ENCODE measurements at places on chromosomes 2 and 18.

- DNase-seq = no peak
Observed at GRCh38 chr2:204187229-204188083, 250.9 kb downstream of the ICOS start.

- DNase-seq = peak; percentile 50
Observed at GRCh38 chr2:19868701-19869580, 32.8 kb downstream of the TTC32 start.

DNA sequence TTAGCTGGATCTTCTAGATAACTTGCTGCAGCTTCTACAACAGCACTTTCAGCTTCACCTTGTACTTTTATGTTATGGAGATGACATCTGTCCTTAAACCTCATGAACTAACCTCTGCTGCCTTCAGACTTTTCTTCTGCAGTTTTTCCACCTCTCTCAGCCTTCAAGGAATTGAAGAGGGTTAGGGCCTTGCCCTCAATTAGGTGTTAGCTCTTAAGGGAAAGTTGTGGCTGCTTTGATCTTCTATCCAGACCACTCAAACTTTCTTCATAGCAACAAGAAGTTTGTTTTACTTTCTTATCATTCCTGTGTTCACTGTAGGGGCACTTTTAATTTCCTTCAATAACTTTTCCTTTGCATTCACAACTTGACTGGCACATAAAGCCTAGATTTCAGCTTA lies 52.3 kb downstream of the ARHGAP15 start:
- DNase-seq = no peak

GRCh38 chr2:239926587-239927232 lies 98.4 kb downstream of the NDUFA10 start:
- DNase-seq = peak; percentile 49

GRCh38 chr2:240247868-240248720 lies 107.6 kb upstream of the OTOS start:
- DNase-seq = no peak

DNA sequence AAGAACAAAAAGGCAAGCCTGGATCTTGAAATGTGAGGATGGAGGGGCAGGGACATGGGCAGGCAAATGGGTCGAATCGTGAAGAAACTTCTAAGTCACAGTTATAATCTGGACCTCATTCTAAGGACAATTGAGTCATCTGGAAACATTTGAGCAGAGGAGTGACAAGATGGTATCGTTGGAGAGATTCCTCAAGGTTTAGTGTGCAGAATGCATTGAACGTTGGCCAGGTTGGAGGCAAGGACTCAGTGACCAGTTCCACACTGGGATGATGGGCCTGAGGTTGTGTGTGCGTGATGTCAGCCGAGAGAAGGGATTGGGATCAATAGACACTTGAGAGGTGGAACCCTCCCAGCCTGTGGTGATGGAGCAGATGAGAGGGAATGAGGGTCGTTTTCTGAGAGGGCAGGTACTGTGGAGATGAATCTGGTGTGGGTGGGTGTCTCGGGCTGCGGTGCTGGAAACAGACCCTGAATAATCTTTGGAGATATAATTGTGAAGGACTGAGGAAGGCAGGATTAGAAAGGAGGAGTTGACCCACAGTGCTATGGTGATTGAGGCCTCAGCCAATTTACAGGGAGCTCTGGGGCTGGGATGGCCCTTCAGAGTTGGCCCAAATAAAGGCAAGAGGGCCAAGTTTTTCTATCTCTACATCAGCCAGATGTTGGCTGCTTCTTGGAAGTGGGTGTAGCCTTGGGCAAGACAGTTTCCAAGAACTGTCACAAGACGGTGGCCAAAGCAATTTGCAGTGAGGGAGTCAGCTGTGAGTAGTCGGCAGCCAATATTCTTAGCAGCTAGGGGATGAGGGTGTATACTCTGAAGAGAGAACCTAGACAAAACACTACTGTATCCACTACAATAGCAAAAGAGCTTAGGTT lies 5.8 kb upstream of the ZNF532 start:
- peak; percentile 73 for DNase-seq

GRCh38 chr2:236795861-236796219 lies 226.2 kb downstream of the ACKR3 start:
- no peak for DNase-seq

DNA sequence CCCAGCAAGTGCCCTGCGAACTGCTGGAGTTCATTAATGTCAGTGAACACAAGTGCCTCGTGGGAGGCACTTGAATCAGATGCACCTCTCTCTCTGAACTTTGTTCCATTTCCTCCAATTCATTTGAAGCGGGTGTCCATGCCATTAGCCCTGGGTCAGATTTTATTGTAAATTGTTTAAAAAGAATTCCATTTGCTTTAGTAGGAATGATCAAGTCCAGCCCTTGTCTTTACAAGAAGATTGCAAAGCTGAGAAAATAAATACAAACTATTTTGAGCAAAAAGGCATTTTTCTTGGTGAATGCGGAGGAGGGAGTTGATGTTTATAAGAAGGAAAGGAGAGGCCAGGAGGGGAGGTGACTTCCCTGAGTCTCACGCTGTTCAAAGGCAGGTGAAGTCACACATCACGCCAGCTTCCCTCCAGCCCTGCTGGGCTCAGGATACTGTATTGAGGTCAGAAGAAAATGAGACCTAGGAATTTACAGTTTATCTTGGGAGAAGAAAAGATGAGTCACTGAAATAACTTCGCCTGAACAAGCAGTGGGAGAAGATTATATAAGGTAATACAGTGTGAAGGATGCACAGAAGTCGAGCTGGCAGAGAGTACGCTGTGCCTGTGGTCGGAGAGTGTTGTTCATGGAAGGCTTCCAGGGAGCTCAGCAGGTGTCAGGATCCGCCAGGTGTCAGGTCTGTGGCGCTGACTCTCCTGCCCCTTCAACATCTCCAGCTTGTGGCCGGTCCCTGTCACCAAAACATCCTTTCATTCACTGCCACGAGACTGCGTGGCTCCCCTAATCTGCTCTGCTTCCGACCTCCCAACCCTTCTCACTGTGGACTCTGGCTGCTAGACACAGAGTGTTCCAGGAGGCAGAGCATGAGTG lies 36.5 kb downstream of the EFR3B start:
- peak; percentile 59 for DNase-seq

DNA sequence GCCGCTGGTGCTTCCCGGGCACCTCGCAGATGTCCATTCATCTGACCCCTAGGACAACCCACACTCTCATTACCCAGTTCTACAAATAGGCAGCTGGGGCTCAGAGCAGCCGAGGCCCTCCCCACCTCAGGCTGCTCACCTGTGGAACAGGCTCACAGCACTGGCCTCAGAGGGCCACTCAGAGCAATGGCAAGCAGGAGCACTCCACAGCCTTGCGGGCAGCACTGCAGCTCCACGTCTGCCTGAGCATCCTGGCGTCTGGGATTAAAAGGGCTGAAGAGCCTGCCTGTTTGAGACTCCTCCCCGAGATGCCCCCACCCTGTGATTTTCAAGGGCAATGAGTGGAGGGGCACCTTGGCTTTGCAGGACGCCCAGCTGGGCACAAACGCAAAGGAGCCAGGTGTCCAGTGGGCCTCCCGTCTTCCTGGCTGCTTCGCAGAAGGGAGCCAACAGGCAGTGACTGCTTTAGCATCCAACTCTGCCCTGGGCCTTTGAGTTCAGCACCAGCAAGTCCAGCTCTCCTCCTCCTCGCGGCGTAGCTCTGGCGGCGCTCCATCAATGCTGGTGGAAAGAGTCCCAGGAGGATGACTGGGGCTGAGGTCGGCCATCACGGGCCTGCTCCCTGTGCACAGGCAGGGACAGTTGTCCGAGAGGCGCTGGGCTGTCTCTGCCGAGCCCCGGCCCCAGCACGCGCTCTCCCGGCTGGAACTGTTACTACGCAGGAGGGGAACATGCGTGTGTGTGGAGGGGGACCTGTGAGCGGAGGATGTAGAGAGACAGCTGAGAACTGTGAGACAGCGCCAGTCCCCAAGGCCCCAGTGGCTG lies 297.2 kb downstream of the NDUFA10 start:
- no peak for DNase-seq

DNA sequence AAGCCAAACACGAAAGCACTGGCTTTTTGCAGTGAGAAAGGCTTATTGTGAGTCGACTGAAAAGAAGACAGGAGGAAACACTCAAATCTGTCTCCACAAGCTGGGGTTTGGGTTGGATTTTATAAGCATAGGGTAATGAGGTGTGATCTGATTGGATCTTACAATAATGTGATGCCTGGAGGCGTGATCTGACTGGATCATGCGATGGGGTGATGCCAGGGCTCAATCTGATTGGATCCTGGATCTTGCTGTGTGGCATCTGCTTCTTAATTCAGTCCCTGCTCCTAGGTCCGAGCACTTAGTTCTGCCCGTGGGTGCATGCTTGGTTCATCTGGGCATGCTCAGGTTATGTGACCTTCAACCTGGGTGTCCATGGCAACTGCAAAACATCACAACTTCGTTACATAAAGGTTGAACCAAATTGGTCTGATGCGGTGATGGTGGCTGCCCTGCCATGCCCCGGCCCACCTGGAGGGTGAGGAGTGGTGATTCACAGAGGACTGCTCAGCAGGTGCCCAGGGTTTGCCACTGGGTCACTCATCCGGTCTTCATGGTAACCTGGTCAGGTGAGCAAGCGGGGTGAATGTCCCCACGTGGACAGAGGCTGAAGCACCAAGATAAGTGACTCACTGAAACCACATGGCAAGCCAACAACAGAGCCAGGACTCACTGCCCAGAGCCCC lies 111.0 kb downstream of the KCNF1 start:
- DNase-seq = no peak

DNA sequence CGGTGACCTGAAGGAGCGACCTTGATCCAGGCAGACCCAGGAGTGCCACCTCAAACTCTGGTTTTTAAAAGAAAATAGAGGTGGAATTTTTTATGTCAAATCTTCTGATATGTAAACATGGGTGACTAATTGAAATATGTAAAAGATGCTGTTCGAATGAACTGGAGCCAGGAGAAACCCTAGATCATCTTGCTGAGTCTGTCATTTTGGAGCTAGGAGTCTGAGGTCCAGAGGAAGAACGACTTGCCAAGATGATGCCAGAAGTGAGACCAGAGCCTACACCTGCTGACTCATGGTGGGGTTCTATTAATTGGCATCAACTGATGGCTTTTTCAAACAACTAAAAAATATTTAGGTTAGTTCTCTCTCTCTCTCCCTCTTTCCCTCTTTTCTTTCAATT lies 74.1 kb downstream of the ACAA2 start:
- DNase-seq = no peak

GRCh38 chr2:173934895-173935294 lies 30.3 kb downstream of the SP3 start:
- DNase-seq = no peak

- no peak for DNase-seq
Observed at GRCh38 chr2:223929571-223930102, 15.5 kb downstream of the WDFY1 start.
